ENCODE measurements at places on chromosomes 6 and 20.

DNA sequence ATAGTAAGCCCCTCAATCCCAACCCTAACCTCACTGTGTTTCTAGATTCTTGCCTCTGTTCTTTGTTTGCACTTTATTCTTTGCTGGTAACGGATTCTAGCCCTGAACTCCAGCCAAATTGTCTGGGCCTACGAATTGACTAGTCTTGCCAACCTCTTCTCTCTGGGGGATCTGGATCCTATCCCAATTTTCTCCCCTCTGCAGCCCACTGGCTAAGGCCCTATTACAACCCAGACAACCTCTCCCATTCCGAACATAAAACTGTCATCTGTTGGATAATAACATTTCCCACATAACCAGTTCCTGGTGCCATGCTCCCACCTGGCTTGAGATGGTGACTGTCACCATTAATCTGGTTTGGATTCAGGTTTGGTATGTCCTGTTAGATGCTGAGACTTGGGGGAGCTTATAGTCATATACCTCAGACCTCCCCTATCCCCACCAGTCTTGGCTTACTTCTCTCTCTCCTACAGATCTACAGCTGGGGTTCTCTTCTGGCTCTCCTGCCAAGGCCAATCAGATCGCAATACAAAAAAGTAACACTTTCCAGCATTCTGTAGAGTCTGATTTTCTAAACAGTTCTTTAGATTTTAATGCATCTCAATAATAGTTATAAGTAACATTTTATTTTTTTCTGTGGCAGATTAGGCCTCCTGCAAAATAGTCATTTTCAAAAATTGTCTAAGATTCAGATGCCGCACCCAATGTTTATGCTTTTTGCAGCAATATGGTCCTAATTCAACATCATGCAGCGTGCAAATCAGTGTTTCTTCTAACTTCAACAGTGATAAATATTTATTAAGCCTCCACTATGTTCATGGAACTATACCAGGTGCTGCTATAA, 29.8 kb upstream of the AHI1 start:
- no peak for DNase-seq

DNA sequence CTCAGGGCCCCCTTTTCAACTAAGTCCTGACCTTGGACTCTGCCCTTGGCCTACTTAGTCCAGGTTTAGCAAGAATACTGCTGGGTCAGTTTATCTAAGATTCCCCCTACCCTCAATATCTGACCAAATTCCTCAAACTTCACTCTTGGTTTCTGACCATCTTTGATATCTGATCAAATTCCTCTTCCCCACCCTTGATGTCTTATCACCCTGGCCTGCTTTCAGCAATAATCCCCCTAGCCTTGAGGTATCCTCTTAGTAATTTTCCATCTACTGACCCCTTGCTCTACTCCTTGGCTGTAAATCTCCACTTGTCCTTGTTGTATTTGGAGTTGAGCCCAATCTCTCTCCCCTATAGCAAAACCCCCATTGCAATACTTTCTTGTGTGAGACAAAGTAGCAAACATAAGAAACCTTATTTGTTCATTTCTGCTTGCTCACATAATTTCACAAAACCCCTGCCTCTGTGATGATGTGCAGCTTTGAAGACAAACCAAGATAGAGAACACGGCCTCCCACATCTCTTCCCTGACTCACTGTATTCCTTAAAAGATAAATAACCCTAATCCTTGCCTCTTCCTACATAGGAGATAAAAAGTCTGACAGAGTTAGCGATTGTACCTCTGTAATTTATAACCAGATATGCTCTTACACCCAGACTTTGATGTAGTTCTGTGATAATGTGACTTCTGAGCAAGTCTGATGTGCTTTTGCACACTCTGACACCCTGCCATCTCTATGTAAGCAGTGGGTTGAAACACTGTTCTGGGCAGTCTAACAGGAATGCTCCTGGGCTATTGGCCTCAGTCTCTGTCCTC, 13.8 kb upstream of the IYD start:
- DNase-seq = no peak

- no peak for DNase-seq
Measured at GRCh38 chr6:38079107-38079506, 259.6 kb downstream of the ZFAND3 start.

- DNase-seq = no peak
Measured at GRCh38 chr20:57940868-57941522, 231.2 kb upstream of the PMEPA1 start.

DNA sequence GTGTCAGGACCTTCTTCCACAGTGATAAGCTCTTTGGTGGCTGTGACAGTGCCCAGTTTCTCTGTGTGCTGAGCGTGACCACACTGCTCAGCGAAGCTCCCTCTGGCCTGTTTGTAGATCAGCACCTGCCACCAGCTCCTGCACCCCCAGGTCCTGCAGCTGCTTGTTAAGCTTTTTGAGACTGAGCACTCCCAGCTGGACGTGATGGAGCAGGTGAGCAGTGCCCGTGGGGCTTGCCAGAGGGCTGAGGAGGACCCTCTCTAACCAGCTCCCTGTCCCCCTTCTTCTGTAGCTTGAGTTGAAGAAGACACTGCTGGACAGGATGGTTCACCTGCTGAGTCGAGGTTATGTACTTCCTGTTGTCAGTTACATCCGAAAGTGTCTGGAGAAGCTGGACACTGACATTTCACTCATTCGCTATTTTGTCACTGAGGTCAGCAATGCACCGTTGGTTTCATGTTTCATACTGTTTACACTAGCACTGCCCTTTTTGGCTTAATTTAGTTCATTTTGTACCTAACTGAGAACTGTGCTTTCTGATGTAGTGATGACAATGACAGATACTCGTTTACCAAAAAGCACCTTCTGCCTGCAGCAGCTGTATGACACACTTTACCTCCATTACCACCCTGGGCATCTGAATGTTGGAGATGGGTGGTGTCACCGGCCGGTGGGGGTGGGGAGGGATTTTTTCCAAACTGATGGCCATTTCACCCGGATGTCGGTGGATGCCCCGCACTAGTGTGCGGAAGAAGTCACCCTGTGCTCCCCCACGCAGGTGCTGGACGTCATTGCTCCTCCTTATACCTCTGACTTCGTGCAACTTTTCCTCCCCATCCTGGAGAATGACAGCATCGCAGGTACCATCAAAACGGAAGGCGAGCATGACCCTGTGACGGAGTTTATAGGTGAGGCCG, 12.5 kb downstream of the NELFCD start:
- no peak for DNase-seq

GRCh38 chr20:62179162-62179504, 3.7 kb upstream of the MTG2 start:
- no peak for DNase-seq

GRCh38 chr6:156928972-156929371, 151.8 kb downstream of the ARID1B start:
- DNase-seq = no peak

DNA sequence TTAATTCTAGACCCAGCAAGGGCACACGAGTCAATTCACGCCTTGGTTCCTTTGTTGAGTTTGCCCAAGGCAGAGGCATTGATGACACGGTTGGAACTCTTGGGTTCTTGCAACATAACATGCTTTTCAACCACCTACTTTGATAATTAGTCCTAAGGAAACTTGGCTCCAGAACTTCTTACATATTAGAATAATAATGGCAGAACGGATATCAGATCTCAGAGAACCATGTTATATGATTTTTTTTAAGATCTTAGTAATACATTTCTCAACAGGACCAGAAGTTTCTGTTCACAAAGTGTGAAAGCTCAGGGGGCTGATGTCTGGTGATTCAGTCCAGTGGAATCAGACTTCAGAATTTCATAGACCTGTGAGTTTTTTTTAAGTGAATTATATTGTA, 19.2 kb downstream of the SPTLC3 start:
- no peak for DNase-seq

DNA sequence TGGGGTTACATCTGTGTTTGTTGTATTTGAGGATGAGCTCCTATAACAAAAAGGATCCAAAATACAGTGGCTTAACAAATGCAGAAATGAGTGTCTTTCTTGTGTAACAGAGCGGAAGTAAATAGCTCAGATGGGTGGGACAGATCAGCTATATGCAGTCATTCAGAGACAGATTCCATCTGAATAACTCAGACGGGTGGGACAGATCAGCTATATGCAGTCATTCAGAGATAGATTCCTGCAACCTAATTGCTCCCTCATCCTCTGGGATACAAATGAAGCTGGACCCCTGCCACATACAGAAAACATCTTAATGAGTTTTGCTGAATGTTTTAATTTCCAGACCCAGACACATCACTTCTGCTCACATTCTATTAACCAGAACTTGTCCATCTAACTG, 332.3 kb downstream of the BCKDHB start:
- no peak for DNase-seq

DNA sequence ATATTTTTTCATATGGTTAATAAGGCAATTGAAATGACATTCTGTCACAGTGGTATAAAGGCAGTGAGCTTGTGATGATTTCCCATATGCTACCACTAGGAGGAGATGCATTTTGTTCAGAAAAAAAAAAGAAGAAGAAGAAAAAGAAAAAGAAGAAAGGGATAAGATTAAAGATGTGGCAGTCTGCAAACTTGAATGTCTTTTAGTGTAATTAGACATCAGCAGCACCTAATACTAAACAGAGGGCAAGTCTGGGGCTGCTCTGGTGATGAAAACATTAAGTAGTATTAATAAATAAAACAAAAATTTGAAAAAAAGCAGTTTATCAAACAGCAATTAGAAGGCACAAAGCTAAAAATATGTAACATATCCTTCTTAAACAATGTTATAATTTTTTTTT, 95.4 kb upstream of the DEFB112 start:
- no peak for DNase-seq

DNA sequence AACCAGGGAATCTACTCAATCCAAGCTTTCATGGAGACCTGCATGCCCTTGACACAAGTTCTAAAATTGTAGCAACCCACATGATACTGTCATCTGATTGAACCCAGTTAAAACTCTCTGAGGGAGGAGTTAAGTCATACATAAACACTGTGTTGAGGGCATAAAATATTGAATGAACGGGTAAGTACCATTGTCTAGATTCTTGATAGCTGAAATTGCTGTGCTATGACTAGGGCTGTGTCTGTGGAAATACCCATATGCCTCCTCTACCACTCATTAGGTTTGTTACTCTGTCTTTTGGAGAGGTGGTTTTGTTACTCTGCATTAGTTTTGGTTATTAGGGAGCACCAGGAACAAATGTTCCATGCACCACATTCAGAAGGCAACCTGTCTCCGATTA, 7.6 kb downstream of the ENPP4 start:
- DNase-seq = no peak

DNA sequence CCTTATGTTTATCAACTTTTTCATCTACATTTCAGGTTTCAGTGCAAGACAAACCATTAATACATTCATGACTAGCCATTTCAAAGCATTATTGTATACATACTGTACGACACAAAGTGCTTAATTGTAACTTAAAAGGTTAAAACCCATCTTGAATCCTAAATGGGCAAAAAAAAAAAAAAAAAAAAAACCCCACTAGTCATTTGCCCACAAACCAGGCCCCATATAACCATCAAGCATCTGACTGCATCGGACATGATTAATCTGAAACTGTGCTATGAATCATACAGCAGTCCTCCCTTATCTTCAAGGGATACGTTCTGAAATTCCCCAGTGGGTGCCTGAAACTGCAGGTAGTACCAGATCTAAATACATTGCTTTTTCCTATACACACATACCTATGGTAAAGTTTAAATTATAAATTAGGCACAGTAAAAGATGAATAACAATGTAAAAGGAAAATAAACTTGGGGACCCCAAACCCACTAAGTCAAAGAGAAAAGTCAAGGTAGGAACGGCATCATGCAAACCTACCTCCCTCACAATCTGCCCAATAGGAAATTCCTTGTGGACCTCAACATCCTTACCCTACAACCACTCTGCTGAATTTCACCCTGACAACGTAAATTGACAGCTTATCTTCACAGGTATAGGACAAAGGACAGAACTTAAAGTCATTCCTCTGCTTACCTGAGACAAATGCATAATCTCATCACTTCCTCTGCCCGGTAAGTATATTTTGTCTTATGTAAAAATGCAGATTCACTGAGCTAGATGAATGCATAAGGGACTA, 14.3 kb downstream of the B4GALT5 start:
- no peak for DNase-seq

DNA sequence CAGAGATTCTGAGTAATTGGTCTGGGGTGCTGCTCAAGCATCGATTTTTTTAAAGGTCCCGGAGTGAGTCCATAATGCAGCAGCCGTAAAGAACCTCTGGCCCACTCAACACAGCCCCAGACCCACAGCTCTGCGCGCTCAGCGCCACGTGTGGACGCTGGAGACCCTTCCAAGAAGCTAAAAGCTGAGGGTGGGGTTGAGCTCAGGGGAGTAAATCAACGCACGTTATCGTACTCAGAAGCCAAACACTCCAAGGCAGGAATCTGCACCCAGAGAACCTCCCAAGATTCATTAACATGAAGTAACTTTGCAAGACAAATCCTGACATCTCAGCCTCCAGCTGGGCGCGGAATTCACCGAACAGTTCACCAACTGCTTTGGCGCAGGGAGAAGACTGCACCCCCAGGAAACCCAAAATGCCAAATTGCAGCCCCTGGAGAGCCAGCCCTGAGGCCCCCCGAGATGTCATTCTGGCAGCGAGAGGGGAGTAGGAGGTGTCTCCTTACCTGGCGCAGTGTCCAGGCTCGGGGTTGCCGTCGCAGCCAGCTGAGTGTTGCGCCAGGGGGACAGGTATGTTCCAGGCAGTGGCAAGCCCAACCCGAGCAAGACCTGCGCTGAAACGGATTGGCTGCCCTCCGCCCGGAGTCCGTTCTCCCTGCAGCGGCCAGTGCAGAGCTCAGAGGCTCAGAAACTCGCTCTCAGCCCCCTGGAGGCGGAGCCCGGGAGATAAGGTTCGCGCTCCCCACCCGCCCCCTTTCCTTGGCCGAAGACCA, at the start of gene COL21A1:
COL21A1 (minus strand) TSS at position 700 of the 773 bp plus-strand sequence. CDS start 64,962 bp downstream, outside the sequence.
- no peak for DNase-seq

GRCh38 chr20:2865630-2866029, 7.7 kb upstream of the PTPRA start:
- DNase-seq = no peak

GRCh38 chr20:2625062-2625461, 27.4 kb upstream of the NOP56 start:
- DNase-seq = no peak

GRCh38 chr20:46816886-46817638, 77.6 kb upstream of the EYA2 start:
- no peak for DNase-seq

DNA sequence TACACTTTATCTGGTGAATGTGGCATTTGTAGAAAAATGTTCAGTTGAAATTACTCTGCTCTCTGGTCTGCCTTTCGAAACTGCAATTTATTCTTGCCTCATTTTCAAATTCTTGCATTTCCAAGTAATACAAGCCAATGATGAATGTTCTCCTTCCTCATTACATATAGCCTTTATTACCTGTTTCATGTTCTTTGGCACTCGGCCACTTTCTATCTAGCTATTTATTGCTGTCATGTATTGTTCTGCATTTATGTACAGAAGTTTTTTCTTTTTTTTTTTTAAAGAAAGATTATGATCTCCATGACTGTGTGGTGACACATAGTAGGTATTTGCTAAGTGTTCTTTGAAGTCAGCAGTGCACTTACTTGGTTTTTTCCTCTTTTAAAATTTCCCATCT, 261.4 kb downstream of the ZFAND3 start:
- no peak for DNase-seq

All from stimulated activated CD8-positive, alpha-beta memory T cell treated with anti-CD3 and anti-CD28 coated beads, Interleukin-4, amount 100 ng/mL, for 1 hour (primary cell).